HAP-1 (cell line): ENCODE measurements at places on chromosomes 13 and 19.

GRCh38 chr19:15398501-15399233 lies 19.1 kb upstream of the AKAP8 start:
- no peak for DNase-seq

DNA sequence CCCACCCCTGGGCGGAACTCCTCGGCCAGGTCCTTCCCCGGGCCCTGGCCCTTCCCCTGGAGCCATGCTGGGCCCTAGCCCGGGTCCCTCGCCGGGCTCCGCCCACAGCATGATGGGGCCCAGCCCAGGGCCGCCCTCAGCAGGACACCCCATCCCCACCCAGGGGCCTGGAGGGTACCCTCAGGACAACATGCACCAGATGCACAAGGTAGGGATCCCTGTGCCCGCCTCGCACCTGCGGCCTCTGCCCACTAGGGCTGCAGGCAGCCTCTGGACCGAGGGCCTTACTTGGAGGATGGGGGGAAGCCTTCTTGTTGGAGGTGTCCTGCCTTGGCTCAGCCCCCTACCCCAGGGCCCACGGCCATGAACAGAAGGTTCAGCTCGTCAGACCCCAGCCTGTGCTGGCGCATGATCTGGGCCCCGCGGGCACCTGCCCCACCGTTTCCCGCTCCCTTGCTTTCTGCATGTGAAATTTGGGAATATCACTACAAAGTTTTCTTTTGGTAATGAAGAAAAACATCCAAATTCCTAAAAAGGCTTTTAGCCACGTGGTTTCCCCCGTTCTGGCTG lies 23.4 kb downstream of the SMARCA4 start:
- no peak for DNase-seq

DNA sequence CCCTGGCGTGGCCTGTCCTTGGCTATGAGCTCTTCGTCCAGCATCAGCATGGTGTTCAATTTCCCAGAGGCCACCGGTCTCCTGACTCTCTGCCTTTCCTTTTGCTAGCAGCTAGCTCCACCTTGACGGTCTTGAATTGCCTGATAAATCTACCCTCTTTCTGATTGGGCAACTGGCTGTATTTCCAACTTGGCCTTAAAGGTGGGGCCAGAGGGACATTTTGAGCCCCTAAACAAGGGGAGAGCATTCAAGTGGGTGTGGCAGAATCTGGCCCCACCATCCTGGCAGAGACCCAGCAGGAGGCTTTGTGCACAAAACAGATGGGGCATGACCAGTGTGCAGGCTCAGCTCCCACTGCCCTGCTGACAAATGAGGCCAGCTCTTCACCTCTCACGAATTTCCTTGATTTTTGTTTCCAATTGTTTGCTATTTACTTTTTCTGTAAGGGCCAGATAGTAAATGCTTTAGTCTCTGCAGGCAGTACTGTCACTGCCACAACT lies 148.9 kb upstream of the VSTM2B start:
- no peak for DNase-seq

DNA sequence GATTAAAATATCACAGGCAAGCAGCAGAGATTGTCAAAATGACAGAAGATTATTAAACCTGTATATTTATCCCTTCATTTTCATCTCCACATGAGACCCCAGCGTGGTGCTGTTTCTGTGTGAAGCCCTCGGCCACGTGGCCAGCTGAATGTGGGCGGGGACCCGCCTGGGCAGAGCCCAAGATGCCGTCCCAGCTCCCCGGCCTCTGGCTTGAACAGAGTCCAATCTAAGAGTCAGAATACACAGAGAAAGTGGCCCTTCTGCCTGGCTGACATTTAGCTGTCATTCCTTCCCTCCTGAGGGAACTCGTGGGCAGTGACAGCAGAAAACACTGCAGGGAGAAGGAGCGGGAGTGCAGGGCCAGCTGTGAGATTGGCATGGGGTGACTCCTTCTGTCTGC lies 34.9 kb upstream of the UQCRFS1 start:
- no peak for DNase-seq

DNA sequence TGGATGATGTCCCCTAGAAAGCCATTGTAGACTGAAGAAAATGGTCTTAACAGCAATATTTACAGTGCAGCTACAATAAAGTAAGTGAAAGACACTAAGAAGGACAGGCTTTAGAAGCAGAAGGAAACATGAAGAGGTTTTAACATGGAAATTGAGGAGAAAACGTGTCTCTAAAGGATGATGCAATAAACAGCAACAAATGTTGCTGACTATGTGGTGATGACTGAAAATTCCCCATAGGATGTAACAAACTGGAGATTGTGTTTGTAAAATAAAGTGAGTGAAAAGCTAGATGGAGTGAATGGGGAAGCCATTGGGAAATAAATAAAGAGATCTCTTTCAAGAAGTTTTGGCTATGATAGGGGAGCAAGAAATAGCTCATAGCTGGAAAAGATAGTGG lies 186.7 kb upstream of the IPO5 start:
- no peak for DNase-seq

- DNase-seq = peak; percentile 73
Observed at GRCh38 chr13:52599848-52600603, 42.2 kb upstream of the HNRNPA1L2 start.

- no peak for DNase-seq
Observed at GRCh38 chr19:16586991-16587832, 15.0 kb upstream of the SLC35E1 start.

GRCh38 chr19:55242517-55242916 lies 14.0 kb upstream of the TMEM86B start:
- DNase-seq = no peak

- no peak for DNase-seq
Observed at GRCh38 chr13:92384410-92384809, 842.2 kb upstream of the GPC6 start.

DNA sequence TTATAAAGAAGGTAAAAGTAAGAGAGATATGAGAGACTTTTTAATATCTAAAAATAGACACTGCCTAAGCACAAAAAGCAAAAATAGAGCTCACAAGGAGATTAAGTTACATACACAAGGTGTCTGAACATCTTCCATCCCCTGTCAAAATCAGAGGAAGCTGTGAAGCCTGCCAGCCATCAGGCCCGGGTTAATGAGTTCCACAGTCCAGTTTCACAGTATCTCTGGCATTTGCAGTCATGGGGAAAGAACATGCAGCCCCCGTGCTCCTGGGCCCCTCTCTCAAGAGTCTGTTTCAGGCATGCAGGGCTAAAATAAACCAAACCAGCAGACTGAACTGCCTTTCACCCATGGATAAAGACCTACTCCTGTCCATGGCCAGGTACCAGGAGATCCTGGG lies 79.2 kb downstream of the TBC1D4 start:
- no peak for DNase-seq

DNA sequence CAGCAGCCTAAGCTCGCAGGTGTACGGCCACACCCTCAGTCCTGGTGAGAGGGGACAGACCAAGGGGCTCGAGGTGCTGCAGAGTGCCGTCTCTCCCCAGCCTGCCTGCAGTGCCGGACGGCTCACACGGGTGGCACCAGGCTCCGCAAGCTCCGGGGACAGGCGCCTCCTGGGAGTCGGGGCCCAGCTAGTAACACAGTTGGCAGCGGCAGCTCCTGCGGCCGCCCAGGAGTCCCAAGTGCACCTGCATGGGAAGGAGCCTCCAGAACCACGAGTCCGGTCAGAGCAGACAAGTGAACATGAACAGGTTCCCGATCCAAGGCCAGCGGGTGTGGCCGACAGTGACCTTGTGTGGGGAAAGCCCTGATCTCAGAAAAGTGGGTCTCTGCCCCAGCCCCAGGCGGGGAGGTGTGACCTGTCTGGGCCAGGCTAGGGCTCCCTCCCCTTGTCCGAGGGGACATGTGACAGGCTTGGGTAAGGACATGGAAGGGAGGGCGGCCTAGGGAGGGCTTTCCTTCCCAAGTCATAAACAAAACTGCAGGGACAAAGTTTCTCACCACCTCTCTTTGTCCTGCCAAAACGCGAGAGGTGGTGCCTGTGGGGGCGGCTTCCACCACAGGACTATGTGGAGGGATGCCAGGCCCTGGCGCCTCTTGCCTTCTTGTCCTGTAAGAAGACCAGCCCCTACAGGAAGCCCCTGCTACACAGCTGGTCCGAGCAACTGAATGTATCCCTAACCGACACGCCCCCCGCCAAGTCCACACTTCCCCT lies 46.5 kb downstream of the MLLT1 start:
- DNase-seq = no peak

- DNase-seq = no peak
Observed at GRCh38 chr19:39001041-39001440, 25.5 kb upstream of the FBXO17 start.

GRCh38 chr19:54903303-54903702 lies 2.6 kb upstream of the NCR1 start:
- no peak for DNase-seq

DNA sequence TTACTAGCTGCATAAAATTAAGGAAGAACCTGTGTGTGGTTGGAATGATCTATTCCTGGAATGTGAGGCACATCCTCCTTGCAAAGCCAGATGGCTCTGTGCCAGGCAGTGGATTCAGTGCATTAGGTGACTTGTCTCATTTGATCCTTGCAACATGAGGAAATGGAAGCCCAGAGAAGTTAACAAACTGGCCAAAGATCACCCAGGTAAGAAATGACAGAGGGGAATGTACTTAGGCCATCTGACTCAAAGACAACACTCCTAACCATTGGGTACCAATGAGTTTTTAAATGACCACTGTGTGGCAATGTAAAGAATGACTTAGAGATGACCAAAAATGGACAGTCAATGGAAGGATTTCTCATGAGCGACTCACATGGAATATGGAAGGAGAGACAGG lies 114.2 kb upstream of the RXFP2 start:
- no peak for DNase-seq

DNA sequence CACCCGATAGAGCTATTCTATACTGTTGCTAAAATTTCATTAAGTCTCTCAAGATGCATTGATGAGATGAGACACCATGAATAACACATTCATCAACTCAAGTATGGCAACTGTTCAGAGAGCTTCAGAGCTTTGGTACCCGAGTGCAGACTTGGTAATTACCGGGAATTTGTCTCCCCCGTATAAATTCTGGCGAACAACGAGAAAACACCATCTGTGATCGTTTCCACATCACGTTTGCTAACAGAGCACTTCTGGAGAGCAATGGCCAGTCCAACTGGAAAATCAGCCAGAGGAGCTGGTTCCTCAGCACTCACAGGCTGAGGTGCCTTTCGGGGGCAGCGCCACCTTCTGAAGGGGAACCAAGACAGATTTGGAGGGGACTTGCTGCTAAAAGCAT lies 40.2 kb downstream of the SUGP2 start:
- DNase-seq = no peak

DNA sequence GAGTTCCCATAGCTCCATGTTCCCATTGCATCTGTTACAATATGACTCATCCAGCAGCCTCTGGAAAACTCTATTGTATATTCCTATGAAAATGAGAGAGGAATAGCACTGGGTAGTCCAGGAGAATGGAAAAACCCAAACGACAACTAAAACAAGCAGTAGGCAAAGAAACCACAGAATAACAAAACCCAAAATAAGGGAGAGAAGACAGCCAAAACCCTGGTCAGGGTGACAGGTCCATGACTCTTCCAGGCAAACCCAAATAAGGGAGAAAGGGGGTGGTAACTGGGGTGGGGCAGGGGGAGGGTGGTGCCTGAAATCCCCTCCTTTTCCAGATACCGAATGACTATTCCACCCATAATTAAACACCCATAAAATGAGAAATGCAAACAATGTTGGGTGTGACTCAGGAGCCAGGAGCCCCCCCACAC lies 4.0 kb upstream of the ZNF8 start:
- DNase-seq = no peak

GRCh38 chr19:14091813-14092462 lies 1.4 kb upstream of the SAMD1 start:
- no peak for DNase-seq

DNA sequence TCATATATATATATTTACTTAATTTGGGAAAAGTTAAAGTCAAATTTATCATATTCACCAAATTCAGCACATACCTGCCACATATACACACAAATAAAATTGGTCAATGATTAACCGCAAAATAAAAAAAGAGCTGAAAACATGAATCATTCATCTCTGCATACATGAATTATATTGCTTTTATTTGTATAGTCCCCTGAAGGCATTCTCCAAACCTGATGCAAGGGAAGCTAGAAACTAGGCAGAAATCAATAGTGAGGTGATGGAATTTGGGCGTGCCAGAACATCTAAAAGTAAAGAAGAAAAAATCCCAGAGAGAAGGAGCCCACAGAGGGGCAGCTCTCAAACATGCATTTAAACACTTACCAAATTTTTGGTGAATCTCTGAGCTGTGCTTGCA lies 60.1 kb downstream of the UFM1 start:
- DNase-seq = no peak

DNA sequence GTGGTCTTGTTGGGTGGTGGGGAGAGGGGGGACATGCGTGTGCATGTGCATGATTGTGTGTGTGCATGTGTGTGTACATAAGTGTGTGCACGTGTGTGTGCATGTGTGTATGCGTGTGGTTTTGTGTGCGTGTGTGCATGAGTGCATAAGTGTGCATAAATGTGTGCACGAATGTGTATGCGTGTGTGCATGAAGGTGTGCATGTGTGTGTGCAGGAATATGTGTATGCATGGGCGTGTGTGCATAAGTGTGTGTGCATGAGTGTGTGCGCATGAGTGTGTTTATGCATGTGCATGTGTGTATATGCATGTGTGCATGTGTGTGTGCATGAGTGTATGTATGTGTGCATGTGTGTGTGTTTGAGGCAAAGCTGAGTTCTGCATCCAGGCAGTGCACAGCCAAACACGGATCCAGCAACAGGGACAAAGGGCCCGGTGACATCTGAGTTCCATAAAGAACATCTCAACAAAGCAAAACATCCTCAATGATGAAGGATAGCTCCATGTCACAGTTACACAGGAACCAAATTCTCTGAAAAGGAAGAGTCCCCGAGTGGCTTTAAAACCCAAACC lies 86.0 kb upstream of the FARP1 start:
- DNase-seq = no peak

DNA sequence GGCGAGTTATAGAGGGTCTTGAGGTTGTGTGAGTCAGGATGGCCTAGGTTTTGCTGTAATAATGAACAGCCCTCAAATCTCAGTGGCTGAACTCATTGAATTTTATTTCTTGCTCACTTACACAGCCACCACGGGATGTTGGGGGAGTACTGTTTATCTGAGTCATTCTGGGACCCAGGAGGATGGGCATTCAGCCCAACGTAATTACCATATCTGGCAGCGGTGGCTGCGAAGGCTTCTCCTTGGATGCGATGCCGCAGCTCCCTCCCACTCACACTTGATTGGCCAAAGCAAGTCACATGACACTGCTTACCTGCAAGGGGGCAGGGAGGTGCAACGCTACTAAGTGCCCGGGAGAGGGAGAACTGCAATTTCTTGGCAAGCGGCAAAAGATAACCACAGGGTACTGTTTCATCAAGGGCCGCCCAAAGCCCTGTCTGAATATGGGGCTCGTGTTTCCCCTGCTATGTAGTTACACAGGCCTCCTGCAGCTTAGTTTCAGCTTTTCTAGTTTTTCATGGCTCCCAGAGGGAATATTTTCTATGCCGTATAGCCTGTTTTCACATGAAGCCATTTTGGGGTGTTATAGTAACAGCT lies 19.9 kb downstream of the ZSWIM9 start:
- DNase-seq = no peak
